ENCODE measurements at places on chromosomes 16 and 17. TPM values are rescaled to one million over a fixed set of nuclear protein-coding genes. Genes with fewer than 3 reads are reported as not detected.

The CCL22 gene
- not detected for total RNA-seq

The SLC5A11 gene
- total RNA-seq, result not detected

The TPSD1 gene
- total RNA-seq, result not detected

The OGFOD3 gene
- total RNA-seq, result 18.7 TPM

The KCNJ2 gene
- total RNA-seq, result 1.4 TPM

The ACSM5 gene
- total RNA-seq, result not detected

The CD300LB gene
- total RNA-seq, result not detected

The VTN gene
- 0.09 TPM for total RNA-seq

The CD300E gene
- not detected for total RNA-seq

The SPOP gene
- 85.4 TPM for total RNA-seq

The KRTAP4-3 gene
- not detected for total RNA-seq

The GNG13 gene
- total RNA-seq, result not detected

The PMFBP1 gene
- total RNA-seq, result 0.33 TPM

The MYCBPAP gene
- 1.7 TPM for total RNA-seq

The TUBD1 gene
- 4.0 TPM for total RNA-seq

The NPIPA5 gene
- 0.54 TPM for total RNA-seq

The C16orf46 gene
- total RNA-seq, result 0.90 TPM
